T-cell (primary cell): ENCODE measurements at places on chromosomes 1 and 21. TPM values are rescaled to one million over a fixed set of nuclear protein-coding genes. Genes with fewer than 3 reads are reported as not detected.

The SLC1A7 gene
- total RNA-seq, result not detected

The LDLRAD2 gene
- total RNA-seq, result not detected

The IL20 gene
- not detected for total RNA-seq

The TPTE gene
- not detected for total RNA-seq

The CD5L gene
- total RNA-seq, result not detected

The KLHDC8A gene
- total RNA-seq, result not detected

The UBE2U gene
- total RNA-seq, result not detected

The DDX20 gene
- 19.1 TPM for total RNA-seq

The KIF26B gene
- 0.06 TPM for total RNA-seq

The SYF2 gene
- total RNA-seq, result 71.4 TPM

The TFF3 gene
- 1.3 TPM for total RNA-seq

The WLS gene
- total RNA-seq, result 1.9 TPM

The RNF186 gene
- total RNA-seq, result not detected

The OR6P1 gene
- not detected for total RNA-seq

The MYBPH gene
- total RNA-seq, result not detected

The FCRL6 gene
- total RNA-seq, result 43.3 TPM

The LHX8 gene
- total RNA-seq, result not detected

The NBPF15 gene
- 154 TPM for total RNA-seq

The FCER1G gene
- 3.1 TPM for total RNA-seq
